Endothelial cell of umbilical vein (primary cell): ENCODE measurements at places on chromosomes 5 and 9. TPM values are rescaled to one million over a fixed set of nuclear protein-coding genes. Genes with fewer than 3 reads are reported as not detected.

Gene FOXD4
- total RNA-seq: 0.35 and 0.42 TPM in 2 replicates

Gene MAMDC2
- total RNA-seq: 0.60 and 0.85 TPM in 2 replicates

Gene KIF24
- total RNA-seq: 4.5 and 4.8 TPM in 2 replicates

Gene RNF183
- not detected in 2 replicates for total RNA-seq
